Stimulated activated CD4-positive, alpha-beta T cell treated with anti-CD3 and anti-CD28 coated beads, TNF-alpha, amount 100 ng/mL, for 4 hours (primary cell): ENCODE measurements at places on chromosomes 16 and 17.

- DNase-seq, result no peak
These were observed 40.4 kb upstream of the ABCA5 start for GRCh38 chr17:69367298-69367697.

DNA sequence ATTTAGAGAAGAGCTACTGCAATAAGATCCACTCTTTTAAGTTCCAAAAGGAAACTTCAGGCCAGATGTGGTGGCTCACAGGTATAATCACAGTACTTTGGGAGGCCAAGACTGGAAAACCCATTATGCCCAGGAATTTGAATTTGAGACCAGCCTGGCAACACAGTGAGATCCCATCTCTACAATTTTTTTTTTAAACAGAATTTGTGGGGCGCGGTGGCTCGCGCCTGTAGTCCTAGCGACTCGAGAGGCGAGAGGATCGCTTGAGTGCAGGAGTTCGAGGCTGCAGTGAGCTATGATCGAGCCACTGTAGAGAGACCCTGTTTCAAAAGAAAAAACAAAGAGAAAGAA lies 793 bp downstream of the COG7 start:
- no peak for DNase-seq

GRCh38 chr17:76266244-76266938 lies 1.2 kb downstream of the UBALD2 start:
- DNase-seq, result no peak

DNA sequence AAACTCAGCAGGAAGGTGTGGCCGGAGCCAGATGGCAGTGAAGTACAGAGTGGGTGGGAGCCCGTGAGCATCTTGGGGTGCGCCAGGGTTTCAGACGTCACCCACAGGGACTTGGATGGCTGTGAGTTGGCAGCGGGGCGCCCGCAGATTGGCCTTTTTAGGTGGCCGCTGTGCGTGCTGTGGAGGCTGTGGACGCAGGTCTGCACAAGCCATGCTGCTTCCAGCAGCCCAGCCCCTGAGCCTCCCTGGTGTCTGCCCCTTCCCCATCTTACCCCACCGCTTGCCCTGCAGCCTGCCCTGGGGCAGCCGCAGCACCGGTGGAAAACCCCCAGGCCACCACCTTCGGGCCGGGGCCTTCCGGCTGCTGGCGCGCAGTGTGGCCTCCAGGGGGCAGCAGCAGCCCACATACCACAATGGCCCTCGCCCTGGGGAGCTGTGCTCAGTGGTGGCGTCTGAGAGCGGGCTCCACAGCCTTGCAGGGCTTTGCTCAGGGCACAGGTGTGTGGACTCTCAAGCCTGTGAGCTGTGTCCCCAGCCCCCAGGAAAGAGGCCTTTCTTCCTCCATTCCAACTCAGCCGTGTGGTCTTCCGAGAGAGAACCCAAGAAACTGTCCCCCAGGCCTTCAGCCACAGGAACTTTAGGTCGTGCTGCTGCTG lies 11.8 kb downstream of the ENDOV start:
- peak; percentile 87 for DNase-seq
